Activated CD8-positive, alpha-beta memory T cell treated with anti-CD3 and anti-CD28 coated beads for 1 hour (primary cell): ENCODE measurements at places on chromosomes 7 and 10.

GRCh38 chr10:22704471-22704911 lies 9.9 kb downstream of the PIP4K2A start:
- no peak for DNase-seq

DNA sequence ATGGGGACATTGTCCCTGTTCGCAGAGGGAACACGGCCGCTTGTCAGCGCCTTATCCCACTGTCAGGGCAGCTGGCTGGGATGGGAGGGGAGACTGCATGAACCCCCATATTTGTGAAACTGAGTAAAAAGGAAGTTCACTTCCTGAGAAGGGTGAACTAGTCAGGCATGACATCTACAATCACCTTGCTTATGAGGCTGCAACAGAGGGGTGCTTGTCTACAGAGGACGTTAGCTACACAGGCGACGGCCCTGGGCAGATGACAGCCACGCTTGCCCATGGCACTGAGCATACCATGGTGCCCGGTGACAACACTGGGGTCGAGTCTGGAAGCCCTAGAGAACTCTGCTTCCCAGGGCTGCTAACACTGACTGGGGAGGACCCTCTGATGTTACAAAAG lies 46.0 kb upstream of the KDM7A start:
- DNase-seq, result no peak

GRCh38 chr10:49651039-49651835 lies 28.2 kb upstream of the C10orf53 start:
- DNase-seq, result no peak

DNA sequence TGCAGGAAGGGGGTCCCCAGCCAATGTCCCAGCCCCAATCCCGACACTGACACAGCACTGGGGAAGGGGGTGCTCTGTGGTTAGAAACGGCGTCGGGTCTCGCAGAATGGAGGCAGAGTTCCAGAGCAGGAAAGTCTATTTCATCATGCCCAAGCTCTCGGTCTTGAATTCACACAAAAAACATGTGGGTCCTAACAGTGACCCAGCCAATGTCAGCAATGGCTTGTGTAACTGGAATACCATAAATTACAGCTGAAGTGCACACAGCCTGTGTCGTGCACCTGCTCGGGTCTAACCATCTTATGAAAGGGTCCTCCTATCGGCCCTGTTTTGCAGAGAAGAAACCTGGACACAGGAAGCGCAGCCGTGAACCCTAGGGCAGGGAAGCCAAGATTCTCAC lies 324.1 kb downstream of the ADARB2 start:
- DNase-seq, result no peak

DNA sequence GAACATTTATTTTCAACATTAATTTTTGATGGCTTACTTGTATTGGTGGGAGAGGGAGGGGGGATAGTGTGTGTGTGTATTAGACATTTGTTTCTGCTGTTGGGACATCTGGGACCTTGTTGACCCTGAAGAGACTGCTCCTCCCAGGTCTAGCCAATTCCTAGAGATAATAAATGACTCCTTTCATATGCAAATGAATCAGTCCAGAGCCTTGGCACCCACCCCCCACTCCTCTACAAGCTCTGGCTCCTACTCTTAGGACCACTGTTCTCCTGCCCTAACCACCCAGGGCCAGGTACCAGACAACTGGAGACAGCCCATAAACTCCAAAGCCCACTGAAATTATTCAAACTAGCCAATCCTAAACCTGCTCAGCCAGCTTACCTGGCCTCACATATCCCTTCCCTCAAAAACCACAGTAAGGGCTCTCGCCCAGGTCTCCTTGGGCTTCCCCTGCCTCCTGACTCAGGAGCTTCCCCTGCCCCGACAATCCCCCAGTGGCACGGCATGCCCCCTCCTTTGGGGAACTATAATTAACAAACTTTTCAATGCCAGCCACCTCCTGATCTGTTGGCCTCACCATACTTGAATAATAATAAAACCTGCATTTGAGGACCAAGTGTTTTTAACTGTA lies 233.3 kb downstream of the ELMO1 start:
- DNase-seq, result no peak

DNA sequence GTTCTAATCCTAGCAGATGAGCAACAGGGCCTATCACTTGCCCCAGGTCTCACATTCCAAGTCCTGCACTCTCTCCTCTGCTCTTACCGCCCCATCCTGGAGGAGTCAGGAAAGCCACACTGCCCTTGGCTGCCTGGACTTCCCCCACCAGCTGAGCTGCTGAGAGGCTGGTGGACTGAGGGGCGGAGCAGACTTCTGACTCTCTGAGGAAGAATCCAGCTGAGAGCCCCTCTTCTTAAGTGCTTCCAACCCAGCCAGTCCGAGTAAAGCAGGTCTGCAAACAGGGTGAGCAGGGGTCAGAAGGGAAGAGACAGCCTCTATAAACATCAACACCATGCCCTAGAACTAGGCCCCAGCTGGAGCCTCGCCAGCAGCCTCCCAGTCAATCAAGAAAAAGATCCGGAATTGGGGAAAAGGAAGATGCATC lies 92.4 kb upstream of the TMEM72 start:
- DNase-seq, result no peak

- DNase-seq, result no peak
Observed at GRCh38 chr7:1449501-1449900, 9.8 kb downstream of the MICALL2 start.
